Skin of body (tissue), 3 donors: ENCODE measurements at places on chromosomes 3 and 15. TPM values are rescaled to one million over a fixed set of nuclear protein-coding genes. Genes with fewer than 3 reads are reported as not detected.

The B3GALNT1 gene
- total RNA-seq: 19.2 TPM

The C2CD4A gene
- not detected for total RNA-seq

The BCL2A1 gene
- total RNA-seq: 8.2 TPM

The CDCP1 gene
- total RNA-seq: 8.5 TPM

The TRIM71 gene
- 0.69 TPM for total RNA-seq

The PLSCR5 gene
- not detected for total RNA-seq

The ERICH6 gene
- total RNA-seq: not detected

The ENTPD3 gene
- total RNA-seq: 0.79 TPM

The METTL6 gene
- 24.9 TPM for total RNA-seq

The SCN11A gene
- total RNA-seq: 1.9 TPM

The HRG gene
- not detected for total RNA-seq

The UROC1 gene
- not detected for total RNA-seq

The ITGB5 gene
- total RNA-seq: 74.8 TPM

The ALG1L2 gene
- total RNA-seq: not detected

The SEC62 gene
- total RNA-seq: 52.8 TPM

The AMIGO3 gene
- total RNA-seq: 0.10 TPM

The C15orf62 gene
- 3.3 TPM for total RNA-seq

The SLC15A2 gene
- total RNA-seq: 7.7 TPM

The CLRN1 gene
- total RNA-seq: not detected

The ZBTB20 gene
- total RNA-seq: 45.8 TPM

The DUOX1 gene
- 12.6 TPM for total RNA-seq

The TTC21A gene
- total RNA-seq: 4.3 TPM

The CIDEC gene
- 29.4 TPM for total RNA-seq

The SENP7 gene
- total RNA-seq: 41.3 TPM

The PPP1R14D gene
- not detected for total RNA-seq

The SLC22A13 gene
- total RNA-seq: 0.30 TPM

The NPRL2 gene
- 13.6 TPM for total RNA-seq

The GLCE gene
- total RNA-seq: 49.5 TPM

The TEX9 gene
- 12.2 TPM for total RNA-seq

The RTP1 gene
- total RNA-seq: not detected

The CHRNB4 gene
- total RNA-seq: not detected

The GUCA1C gene
- total RNA-seq: not detected

The ACTL6A gene
- total RNA-seq: 45.8 TPM

The SAMD7 gene
- total RNA-seq: not detected

The PLSCR2 gene
- total RNA-seq: not detected

The PSMA4 gene
- total RNA-seq: 118 TPM

The C3orf22 gene
- total RNA-seq: not detected

The GRAMD1C gene
- 9.2 TPM for total RNA-seq

The NME9 gene
- total RNA-seq: not detected

The IL16 gene
- total RNA-seq: 8.9 TPM
